ENCODE measurements at places on chromosomes 7 and 10. TPM values are rescaled to one million over a fixed set of nuclear protein-coding genes. Genes with fewer than 3 reads are reported as not detected.
A peak's percentile ranks its signal among the peaks of the same experiment; 100 is the strongest.

DNA sequence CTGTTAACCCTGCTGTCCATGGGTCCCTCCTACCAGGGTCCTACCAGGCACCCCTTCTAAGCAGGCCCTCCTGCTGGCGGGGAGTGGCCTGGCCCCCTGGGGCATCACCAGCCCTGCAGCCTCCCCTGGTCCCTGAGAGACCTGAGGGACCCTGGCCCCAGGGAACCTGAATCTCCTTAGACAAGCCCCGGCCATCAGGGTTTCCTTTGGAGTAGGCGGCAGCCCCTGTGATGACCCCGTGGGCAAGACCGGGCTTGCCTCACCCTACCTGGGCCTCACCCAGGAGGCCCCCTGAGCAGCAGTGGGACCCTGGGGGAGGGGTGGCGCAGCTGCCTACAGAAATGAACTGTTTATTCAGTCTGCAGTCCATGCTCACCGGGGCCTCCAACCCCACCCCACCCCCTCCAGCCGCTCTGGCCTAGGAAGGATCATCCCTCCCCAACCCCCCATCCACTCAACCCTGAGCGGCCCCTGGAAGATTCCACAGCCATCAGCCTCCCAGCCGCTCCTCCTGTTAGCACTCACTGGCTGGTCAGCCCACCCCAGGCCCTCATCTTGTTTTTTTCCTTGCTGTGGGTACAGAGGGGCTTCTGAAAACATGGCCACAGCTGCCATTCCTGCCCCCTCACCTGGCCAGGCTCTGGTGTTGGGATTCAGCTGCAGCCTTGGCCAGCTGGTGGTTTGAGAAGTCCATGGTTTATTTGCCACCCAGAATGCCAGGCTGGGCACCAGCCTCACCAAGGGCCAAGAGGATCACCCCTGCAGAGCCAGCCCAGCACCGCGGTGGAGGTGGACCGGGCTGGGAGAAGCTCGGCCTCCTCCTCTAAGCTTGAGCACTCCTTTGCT is 34.8 kb upstream of the CHST15 start:
- DNase-seq, result no peak

- no peak for DNase-seq
Measured at GRCh38 chr10:16544099-16544498, 22.4 kb upstream of the C1QL3 start.

DNA sequence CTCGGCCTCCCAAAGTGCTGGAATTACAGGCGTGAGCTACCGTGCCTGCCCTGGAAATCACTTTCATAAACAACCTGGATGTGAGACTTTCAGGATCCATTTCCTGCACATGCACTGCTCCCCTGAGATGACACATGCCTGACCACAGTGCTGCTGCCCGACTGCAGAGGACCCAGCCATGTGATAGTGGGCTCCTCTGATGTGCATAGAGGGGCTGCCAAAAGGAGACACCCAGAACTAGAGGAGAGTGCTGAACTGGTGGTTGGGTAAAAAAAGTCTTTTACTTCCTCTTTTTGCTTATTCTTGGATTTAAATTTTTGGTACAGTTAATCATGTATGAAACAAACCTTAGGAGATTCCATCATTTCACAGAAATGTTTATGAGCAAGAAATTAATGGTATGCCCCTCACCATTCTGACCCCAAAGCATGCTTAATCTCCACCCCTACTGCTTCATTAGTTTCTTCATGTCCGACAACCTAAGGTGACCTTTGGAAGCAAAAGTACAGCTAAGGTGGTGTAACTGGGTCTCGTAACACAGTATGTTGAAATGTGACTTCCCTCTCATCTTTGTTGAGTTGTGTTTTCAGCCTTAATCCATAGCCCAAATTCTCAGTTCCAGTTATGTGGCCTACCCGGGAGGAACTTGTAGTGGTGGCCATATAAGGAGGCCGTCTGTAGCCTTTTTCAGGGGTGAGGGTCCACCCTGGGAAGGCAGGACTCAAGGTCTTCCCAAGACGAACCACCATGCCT is 111.1 kb downstream of the RNF216 start:
- no peak for DNase-seq

The PHKG1 gene
- 0.30 TPM for total RNA-seq

- DNase-seq, result no peak
Measured at GRCh38 chr7:78620920-78621319, 822.3 kb downstream of the PHTF2 start.

DNA sequence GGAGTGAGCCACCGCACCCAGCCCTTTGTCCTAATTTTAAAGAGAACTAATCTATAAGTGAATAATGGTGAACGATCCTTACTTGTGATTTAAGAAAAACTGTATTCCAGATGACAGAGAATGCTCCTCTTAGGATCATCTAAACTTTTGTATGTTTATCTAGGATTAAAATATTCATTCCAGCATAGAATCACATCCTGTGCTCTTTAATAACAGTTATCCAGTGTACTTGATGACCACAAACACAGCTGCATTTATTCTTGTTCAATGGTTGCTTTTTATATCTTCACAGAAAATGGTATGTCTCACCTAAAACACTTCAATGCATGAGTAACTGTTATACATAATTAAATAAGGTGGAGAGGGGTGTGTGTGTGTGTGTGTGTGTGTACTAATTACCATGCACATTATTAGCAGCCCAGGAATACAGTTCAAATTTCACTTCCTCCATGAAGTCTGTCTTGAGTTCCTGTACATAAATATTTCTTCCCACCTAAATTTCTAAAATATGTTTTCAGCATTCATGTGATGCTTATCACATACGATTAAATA is 38.5 kb upstream of the SEMA3C start:
- no peak for DNase-seq

DNA sequence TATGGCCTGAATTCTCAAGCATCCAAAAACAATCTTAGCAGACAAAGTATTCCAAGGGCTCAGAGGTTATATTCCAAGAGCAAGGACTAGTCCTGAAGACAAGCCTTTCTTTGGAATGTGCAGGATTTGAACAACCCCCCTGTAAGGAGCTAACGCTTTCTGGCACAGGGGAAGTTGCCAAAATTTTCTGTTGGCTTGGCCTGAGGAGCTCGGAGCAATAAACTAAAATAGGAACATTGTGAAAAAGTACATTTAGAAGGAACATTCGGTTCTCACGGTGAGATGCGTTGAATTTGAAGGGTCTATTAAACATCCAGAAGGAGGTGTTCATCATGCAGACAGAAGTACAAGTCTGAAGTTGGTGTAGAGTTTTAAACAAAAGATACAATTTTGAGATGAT is 1030.5 kb upstream of the CELF2 start:
- DNase-seq, result no peak

The GPR15LG gene
- not detected for total RNA-seq

The ZP3 gene
- 30.4 TPM for total RNA-seq

DNA sequence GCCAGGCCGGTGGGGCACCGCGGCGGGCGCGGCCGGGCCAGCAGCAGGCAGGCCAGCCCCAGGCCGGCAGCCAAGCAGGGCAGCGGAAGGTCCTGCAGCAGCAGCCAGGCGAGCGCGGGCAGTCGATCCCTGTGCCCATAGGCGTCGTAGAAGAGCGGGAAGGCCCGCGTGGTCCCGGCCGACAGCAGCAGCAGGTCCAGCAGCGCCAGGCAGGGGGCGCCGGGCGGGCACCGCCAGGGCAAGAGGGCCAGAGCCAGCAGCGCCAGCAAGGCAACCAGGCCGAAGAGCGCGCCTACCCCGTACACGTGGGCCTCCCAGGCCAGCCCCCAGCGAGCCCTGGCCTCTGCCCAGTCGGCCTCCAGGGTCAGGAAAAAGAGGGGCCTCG is 8.4 kb upstream of the RBM28 start:
- DNase-seq, result no peak

The ABCA13 gene
- total RNA-seq, result 0.03 TPM

GRCh38 chr7:66204822-66205740 is at the start of gene TPST1:
Gene TPST1 (plus strand): TSS chr7:66205334. CDS start chr7:66240426, 35,092 bp downstream.
- peak; percentile 72 for DNase-seq

The DMTF1 gene
- total RNA-seq, result 29.9 TPM

DNA sequence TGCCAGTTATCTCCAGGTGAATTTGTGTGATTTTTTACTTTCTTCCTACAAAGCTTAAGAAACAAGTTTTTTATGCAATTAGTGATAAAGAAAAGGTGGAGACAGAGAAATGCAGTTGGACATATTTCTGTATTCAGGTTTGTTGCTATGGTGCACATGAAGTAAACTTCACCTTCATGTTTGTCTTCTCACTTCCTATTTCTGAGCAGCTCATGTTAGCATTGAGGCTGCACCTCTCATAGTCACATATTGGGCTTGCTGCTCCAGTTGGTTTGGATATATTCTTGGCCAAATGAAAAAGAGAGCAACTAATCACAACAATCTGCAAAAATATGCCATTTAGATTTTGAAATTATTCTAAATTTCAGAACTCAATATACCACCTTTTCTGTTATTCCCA is 475.6 kb upstream of the ZWINT start:
- DNase-seq, result no peak

The HECTD2 gene
- total RNA-seq, result 4.3 TPM

GRCh38 chr10:109698086-109698485 is 225.2 kb downstream of the XPNPEP1 start:
- no peak for DNase-seq

DNA sequence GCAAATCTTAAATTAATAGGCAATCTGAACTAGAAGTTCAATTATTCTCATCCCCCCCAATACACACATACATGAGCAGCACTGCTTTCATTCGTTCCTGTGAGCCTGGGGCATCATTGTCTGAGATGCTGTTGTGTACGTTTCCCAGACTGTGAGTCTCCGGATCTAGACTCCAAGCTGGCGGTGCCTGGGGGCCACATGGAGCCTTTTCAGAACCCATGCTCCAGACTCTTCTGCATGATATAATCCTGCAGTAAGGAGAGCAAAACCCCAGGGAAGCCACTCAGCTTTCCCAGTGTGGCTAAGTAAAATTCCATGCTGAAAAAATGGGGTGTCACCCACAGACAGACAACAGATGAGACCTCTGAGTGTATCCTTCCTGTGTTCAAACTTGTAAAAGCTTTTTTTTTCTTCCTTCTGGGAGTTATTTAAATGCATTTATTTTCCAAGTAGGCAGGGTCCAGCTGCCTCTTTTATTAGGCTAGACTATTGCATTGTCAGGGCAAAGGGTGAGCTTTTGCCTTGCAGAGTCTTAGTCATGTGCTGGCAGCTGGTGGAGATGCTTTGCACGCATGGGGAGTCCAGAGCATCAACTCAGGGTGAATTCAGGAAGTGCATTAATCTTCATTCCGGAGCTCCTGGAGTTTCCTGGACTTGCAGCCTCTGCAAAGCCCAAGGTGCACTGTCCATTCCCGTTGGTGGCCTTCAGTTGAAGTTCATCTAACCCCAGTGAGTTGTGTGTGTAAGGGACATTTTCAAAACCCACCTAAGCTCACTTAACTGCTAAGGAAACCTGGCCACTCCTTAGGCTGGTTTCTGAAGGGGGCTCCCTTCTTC is 185.7 kb upstream of the ADO start:
- DNase-seq, result peak; percentile 94

The FBXL13 gene
- total RNA-seq, result 0.84 TPM

GRCh38 chr7:111933609-111934008 is 272.6 kb downstream of the DOCK4 start:
- DNase-seq, result no peak

GRCh38 chr10:60390224-60390626 is 550 bp upstream of the ANK3 start:
- no peak for DNase-seq

- no peak for DNase-seq
Measured at GRCh38 chr7:144775749-144776148, 60.1 kb downstream of the TPK1 start.

DNA sequence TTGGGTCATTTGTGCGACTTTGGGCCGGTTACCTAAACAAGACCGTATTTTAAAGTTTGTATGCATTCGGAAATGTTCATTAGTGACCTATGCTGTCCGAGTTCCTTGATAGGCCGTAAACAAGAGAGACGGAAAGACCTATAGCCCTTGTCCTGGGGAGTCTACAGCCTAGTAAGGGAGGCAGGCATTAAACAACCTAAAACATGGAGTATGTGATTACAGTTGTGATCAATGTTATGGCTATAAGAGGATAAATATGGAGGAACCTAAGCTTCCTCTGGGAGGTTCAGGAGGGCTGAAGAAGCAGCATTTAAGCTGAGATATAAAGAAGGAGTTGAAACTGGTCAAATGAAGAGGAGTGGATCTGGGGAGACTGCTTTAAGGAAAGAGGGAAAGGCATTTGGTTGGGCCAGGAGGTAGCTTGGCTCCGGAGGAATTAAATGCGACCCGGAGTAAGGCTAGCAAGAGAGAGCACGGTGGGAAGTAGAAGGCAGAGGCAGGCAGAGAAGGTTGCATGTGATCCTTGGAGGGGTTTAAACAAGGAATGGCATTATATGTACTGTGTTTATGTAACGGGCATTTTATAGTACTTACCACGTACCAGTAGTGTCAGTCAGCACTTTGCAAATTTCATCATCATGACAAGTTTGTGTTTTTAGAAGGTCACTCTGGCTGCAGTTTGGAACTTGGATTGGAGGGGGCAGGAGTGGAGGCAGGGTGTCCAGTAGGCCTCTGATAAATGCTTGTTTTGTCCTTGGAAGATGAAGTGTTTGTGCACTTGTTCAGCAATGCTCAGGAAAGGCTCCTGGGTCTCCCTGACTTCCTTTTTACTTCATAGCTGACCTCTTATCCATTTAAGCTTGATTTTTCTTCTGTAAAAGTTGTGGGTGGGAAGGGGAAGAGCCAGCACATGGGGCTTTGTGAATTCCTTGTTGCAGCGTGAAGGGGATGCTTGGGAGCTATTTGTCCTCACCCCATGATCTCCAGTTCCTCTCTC is 1.0 kb upstream of the AVPI1 start:
- peak; percentile 88 for DNase-seq

GRCh38 chr10:2918489-2918888 is 148.9 kb upstream of the PFKP start:
- DNase-seq, result no peak

GRCh38 chr10:103990121-103990520 is 23.2 kb downstream of the SLK start:
- no peak for DNase-seq

- DNase-seq, result peak; percentile 33
Measured at GRCh38 chr10:21978191-21978862, 25.2 kb downstream of the DNAJC1 start.

- no peak for DNase-seq
Measured at GRCh38 chr7:93957767-93958166, 36.2 kb downstream of the GNG11 start.

- DNase-seq, result no peak
Measured at GRCh38 chr7:43328336-43328735, 215.9 kb downstream of the HECW1 start.

- no peak for DNase-seq
Measured at GRCh38 chr7:124428781-124429180, 336.8 kb downstream of the GPR37 start.

GRCh38 chr7:77687747-77688144 is 8.5 kb upstream of the RSBN1L start:
- DNase-seq, result no peak

The EVX1 gene
- not detected for total RNA-seq

DNA sequence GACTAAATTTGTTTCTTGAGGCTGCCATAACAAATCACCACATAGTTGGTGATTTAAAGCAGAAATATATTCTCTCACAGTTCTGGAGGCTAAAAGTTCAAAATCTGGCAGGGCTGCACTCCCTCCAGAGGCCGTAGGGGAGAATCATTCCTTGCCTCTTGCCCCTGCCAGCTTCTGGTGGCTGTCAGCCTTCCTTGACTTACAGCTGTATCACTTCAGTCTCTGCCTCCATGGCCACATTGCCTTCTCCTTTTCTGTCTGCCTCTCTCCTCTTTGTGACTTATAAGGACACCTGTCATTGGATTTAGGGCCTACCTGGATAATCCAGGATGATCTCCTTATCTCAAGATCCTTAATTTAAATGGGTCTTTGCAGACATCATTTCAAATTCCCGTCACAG is 5.8 kb upstream of the LRRC4 start:
- DNase-seq, result no peak
